ELF-1 (cell line): ENCODE measurements at places on chromosomes 12 and 14.

GRCh38 chr12:132597333-132598316, 12.8 kb downstream of the LRCOL1 start:
- no peak for DNase-seq

GRCh38 chr14:82755476-82755875, 1221.8 kb upstream of the SEL1L start:
- no peak for DNase-seq

DNA sequence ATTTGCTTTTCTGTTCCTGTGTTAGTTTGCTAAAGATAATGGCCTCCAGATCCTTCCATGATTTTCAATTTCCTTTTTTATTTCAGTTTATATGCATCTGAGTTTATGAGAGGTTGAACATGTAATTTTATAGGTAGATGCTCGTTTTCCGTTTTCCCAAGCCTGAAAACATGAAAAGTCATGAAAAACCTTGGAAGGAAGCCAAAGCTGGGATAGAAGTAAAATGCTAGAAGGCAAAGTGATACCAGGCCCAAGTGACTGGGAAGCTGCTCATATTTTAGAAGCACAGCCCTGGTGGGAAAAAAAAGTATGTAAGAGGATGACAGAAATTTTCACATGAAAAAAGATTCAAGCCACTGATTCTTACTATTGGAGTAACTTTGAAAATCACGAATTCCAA, 290.8 kb downstream of the PRKD1 start:
- no peak for DNase-seq

DNA sequence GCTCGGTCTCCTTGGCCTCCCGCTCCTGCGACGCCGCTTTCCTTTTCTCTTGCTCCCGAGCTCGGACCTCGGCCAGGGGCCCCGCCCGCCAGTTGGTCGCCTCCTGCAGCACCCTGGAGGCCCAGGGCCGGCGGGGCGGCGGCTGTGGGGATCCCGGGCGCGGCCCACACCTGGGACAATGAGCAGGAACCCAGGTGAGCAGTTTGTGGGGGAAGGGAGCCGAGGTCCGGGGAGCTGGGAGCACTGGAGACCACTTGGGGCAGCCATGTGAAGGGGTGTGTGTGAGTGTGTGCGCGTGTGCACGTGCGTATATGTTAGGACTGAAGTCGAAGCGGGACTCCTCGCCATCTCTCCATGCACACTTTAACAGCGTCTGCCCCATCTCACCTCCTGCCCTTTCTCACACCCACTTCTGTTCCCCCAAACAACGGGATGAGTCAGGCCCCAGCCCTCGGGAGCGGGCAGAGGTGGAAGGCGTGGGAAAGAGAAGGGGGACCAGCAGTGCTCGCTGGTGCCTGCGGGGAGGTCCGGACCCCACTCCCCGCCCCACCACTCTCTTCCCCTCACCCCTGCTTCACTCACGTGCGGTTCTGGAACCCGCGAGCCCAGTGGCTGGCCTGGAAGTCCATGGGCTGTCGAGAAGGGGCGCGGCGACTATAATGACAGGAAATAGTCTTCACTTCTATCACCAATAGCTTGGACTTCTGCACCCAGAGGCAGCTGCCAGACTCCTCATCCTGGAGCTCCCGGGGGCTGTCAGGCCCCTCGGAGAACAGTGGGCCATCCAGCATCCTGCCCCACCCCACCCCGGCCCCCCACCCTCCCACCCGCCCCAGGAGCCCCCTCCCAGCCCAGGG, 450 bp downstream of the DDN start:
- no peak for DNase-seq

- no peak for DNase-seq
Measured at GRCh38 chr12:9115731-9116559, at the start of gene A2M. Gene A2M (minus strand): TSS chr12:9115919. CDS start chr12:9115849, 70 bp downstream.

- no peak for DNase-seq
Measured at GRCh38 chr12:88985631-88986030, 366.7 kb downstream of the DUSP6 start.

GRCh38 chr12:88141774-88142609, at the start of the genes CEP290 and TMTC3:
Gene CEP290 (minus strand): TSS chr12:88142088. CDS start chr12:88141307, 781 bp downstream.
Gene TMTC3 (plus strand): TSS chr12:88142307. CDS start chr12:88148316, 6,009 bp downstream.
- DNase-seq: peak; percentile 99

- no peak for DNase-seq
Measured at GRCh38 chr12:129844662-129845220, 59.1 kb downstream of the TMEM132D start.

GRCh38 chr14:60710494-60710893, 13.7 kb downstream of the SIX4 start:
- no peak for DNase-seq

GRCh38 chr14:59301354-59301753, 112.9 kb downstream of the DAAM1 start:
- no peak for DNase-seq

- no peak for DNase-seq
Measured at GRCh38 chr12:80704420-80704819, 3.0 kb upstream of the MYF6 start.

DNA sequence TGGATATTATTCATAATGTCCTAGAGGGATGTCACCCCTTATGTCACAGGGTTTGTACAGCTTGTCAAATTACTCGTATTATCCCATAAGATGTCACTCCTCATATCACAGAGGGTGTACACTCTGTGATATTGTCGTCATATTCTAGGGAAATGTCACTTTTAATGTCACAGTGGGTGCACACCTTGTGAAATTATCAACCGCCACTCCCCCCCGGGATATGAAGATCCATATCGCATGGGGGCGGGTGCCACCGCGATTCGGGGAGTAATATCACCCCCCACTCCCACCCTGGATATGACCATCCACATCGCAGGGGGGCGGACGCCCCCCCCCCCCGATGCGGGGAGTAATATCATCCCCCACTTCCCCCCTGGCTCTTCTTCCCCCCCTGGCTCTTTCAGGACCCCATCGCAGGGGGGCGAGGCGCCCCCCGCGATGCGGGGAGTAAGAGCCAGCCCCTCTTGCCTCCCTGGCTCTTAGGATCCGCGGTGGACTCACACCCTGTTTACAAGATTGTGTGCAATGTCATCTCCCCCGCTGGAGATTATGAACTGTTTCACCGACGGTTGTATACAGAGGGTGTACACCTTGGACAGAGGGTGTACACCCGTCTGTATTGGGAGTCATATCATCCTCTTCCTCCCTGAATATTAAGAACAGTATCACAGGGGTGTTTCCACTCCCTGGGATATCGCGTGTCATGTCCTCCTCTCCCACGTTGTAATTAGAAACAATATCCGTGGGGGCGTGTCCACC, 92.8 kb downstream of the FRMD6 start:
- DNase-seq: no peak

DNA sequence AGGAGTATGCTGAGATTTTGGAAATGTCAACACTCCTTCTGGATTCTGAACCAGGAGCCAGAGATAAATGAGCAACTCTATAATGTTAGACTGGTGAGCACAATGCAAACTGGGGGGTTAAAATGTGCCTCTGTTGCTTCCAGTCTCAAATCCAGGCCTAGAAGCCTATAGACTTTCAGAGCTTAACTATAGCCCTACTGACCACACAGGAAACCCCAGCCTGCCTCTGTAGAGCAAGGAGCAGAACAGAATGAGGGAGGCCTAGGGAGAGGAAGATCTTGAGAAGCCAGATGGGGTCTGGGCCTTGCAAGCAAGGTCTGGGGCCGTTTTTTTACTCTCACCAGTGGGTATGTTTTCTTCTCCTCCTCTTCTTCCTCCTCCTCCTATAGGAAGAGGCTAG, 225.4 kb upstream of the KITLG start:
- peak; percentile 3 for DNase-seq

DNA sequence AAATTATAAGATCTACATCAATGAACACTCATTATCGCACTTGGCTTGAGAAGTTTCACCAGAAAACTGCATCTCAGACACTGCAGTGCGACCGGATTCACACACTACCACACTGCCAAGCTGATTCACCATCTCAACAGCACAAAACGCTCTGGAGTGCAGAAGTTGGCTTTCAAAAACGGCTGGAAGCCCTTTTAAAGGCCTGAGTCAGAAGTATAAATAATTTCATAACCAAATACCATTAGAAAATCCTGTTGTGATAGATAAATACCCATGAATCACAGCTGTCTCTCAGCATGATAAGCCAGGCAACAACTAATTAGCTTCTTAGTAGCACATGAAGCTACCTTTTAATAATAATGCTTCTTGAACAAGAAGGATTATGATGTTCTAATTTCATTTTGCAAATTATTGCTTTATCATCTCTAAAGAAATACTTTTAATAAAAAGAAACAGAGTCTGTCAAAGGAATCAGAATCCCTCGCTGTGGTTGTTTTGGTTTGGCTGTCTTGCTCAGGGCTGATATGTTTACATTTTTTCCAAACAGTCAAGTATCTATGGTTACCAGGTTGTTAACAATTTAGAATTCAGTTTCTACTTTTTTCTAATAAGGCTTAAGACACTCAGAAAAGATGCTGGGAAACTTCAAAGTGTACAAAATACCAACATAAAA, 51.2 kb downstream of the SLC2A13 start:
- no peak for DNase-seq

DNA sequence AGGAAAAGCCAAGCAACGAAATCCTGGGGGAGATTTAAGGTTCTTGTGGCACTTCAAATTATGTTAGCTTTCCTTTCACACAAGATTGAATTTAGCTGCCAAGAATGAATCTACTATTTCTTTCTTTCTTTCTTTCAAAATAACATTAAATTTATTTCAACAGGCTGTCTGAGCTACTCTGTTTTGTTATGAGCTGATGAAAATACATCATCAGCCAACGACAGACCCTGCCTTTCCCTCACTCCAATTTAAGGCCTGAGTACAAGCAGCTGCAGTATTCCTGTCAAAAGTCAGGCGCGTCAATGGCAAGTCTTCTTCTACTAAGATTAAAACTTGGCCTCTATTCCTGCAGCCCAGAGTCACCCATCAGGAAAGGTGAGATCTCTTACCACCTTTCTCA, 347.7 kb upstream of the FLRT2 start:
- DNase-seq: no peak

- no peak for DNase-seq
Measured at GRCh38 chr12:80101126-80101525, 1.8 kb downstream of the OTOGL start.

GRCh38 chr14:36723530-36723929, 61.9 kb downstream of the PAX9 start:
- DNase-seq: no peak

DNA sequence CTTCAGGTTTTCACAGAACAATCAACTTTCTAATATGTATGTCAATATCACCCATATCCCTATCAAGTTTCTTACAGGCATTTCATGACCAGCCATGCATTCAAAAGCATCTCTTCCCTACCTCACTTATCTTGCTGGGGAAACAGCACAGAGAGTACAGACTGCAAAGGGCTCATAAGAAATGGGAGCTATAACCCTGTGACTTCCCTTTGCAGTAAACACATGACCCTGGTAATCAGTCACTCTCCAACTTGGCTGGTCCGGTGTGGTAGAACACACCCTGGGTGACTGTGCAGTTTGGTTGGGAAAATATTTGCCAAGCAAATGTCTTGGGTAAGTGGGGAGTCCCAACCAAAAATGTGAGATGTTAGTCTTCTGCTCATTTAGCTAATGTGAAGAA, 49.4 kb upstream of the TMCC3 start:
- no peak for DNase-seq
